ENCODE measurements at places on chromosomes 1 and 21. TPM values are rescaled to one million over a fixed set of nuclear protein-coding genes. Genes with fewer than 3 reads are reported as not detected.

Gene MAD2L2
- total RNA-seq: 34.9 TPM

Gene WLS
- 50.8 TPM for total RNA-seq

Gene C8A
- not detected for total RNA-seq

Gene PLPP3
- 39.1 TPM for total RNA-seq

Gene PTPN22
- total RNA-seq: not detected

Gene SLC9C2
- total RNA-seq: not detected

Gene SH2D1B
- 0.05 TPM for total RNA-seq

Gene ELF3
- total RNA-seq: 0.68 TPM

Data from dermis blood vessel endothelial cell (primary cell).